Stimulated activated CD4-positive, alpha-beta T cell treated with anti-CD3 and anti-CD28 coated beads, Interleukin-1b, Interleukin-23, amount 100 ng/mL, for 1 hour (primary cell): ENCODE measurements at places on chromosomes 6 and 20.

- DNase-seq: peak; percentile 23
Measured at GRCh38 chr6:73388800-73389512, 5.7 kb upstream of the DDX43 start.

- no peak for DNase-seq
Measured at GRCh38 chr6:11288065-11288464, 55.6 kb upstream of the NEDD9 start.

GRCh38 chr6:14571746-14572145, 454.2 kb downstream of the CD83 start:
- DNase-seq: no peak

DNA sequence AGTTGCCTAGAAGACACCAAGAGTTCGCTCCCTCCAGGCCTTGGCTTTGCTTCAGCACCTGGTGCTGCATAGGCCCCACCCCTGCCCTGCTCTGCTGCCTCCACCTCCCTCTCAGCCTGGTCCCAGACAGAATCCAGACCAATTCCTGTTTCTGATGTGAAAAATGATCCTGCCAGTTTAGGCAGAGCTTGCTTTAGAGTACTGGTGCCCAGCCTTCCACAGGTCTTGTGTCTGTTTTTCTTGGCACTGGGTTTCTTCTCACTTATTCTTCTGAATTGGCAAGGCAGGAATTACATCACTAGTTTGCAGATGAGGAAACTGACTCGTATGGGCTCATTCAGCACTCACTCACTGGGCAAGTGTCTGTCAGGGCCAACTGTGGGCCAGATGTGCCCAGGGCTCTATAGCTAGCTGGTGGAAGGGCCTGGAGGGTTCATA, 53.0 kb downstream of the HLA-A start:
- DNase-seq: no peak

DNA sequence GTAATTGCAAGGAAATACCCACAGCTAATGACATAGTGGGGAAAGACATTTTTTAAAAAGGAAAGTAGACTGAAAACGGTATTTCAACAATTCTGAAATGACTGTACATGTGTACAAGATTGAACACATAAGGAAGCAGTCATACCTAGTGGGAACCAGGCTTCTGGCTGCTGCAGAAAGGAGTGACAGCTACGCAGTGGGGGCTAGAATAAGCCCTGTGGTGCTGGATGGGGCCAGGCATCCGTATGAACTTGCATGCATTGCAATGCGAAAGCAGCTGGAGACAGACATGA, 54.9 kb upstream of the GPR31 start:
- DNase-seq: no peak
